ENCODE measurements at places on chromosomes 5 and 9.

GRCh38 chr5:150608991-150609390 lies 31.5 kb upstream of the SYNPO start:
- no peak overlapping the region for H3K27ac ChIP-seq
- H3K4me1 ChIP-seq: no peaks in the 10 kb centered on the region
- H3K4me3 ChIP-seq: no peak overlapping the region
- no peak for DNase-seq

DNA sequence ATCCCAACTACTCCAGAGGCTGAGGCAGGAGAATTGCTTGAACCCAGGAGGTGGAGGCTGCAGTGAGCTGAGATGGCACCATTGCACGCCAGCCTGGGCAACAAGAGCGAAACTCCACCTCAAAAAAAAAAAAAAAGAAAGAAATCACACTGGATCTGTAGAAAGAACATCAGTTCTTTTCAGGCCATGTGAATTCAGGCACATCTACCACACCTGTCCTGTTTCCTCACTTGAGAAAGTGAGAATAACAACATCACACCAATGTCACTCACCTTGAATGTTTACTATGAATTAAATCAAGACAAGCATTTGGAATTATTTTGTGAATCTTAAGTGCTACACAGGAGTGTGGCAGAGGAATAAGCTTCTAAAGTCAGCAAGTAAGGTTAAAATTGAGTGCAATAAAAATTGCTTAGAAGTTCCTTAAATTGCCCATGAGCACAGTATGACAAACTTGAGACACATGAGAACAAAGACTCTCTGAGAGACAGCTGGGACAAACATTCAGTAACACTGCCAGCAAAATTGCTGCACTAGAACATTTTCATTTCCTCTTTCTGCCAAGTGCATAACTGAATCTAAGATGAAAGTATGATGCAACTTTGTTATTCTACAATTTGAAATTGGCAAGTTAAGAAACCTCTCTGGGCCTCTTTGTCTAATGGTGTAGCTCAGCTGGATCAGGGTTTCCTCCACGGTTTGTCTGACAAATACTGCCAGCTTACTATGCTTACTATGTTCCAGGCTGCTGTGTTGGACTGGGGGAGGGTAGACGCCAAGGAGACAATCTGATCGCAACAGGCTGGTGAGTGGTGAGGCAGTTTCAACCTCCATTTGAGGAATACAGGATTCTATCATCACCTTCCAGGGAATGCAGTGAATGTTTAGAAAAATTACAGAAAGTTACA lies 1.9 kb upstream of the RIC1 start:
- H3K36me3 ChIP-seq: no peaks in the 10 kb centered on the region
- peak overlapping the region; percentile 8 for H3K4me3 ChIP-seq
- DNase-seq: peak; percentile 69
- peaks cover 2% of the 10 kb centered on the region for H3K4me1 ChIP-seq
- no peaks in the 10 kb centered on the region for H3K27me3 ChIP-seq

GRCh38 chr5:152086668-152087067 lies 162.0 kb upstream of the GLRA1 start:
- no peak overlapping the region for H3K27ac ChIP-seq
- no peaks in the 10 kb centered on the region for H3K27me3 ChIP-seq
- H3K4me3 ChIP-seq: no peak overlapping the region
- no peaks in the 10 kb centered on the region for H3K36me3 ChIP-seq
- DNase-seq: no peak
- H3K4me1 ChIP-seq: no peaks in the 10 kb centered on the region

GRCh38 chr9:17065062-17065461 lies 69.8 kb upstream of the CNTLN start:
- no peak overlapping the region for H3K27ac ChIP-seq
- DNase-seq: peak; percentile 33
- H3K36me3 ChIP-seq: no peaks in the 10 kb centered on the region
- H3K4me1 ChIP-seq: no peaks in the 10 kb centered on the region

DNA sequence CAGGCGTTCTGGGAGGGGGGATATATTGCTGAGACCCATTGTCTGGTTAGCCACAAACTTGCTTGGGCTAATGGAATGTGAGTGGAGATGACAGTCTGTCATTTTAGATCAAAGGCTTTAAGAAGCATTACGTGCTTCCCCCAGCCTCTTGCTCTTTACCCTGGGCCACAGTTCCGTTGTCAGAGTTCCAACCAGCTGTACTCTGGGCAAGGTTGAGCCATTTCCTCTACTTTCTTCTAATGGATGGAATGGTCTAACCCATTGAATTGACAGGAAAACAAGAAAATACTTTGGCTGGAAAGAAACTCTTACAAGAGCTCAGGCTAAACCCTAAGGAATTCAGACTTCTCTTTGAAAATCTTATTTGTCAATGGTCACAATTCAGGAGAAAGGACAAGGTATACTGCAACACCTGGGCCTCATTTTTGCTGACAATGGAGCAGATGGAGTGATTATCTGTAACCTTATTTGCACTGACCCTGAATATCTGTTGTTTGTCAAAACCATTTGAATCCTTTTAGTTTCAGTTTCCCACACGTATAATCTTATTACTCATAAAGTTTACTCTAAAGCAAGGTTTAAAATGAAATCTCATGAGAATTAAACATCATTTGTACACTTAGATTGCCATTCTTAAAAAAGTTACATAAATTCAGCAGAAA lies 231.4 kb downstream of the PDE4D start:
- no peak for DNase-seq
- no peaks in the 10 kb centered on the region for H3K36me3 ChIP-seq
- no peaks in the 10 kb centered on the region for H3K4me1 ChIP-seq
- H3K27me3 ChIP-seq: no peaks in the 10 kb centered on the region

- DNase-seq: no peak
- H3K4me1 ChIP-seq: no peaks in the 10 kb centered on the region
- no peak overlapping the region for H3K27ac ChIP-seq
- no peaks in the 10 kb centered on the region for H3K27me3 ChIP-seq
Observed at GRCh38 chr5:122780296-122780695, 5.4 kb downstream of the SNX2 start.
